ENCODE measurements at places on chromosomes 7 and 10.

DNA sequence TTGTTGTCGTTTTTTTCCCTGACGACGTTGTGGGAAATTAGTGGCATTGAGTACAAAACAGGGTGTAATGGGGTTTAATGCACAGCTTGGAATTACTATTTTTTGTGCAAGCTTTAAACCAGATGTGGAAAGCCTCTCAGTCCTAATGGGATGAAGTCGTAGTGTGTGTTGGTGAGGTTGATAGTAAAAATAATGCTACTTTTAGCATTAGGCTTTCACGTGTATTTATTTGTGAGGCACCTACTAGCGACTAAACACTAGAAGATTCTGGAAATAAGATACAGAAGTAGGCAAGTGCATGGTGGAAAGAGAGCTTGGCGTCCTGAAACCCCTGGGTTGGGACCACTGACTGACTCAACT lies 588 bp upstream of the ORC5 start:
- no peak for DNase-seq

- no peak for DNase-seq
These were observed 36.5 kb downstream of the GNAT3 start for GRCh38 chr7:80475383-80475782.

GRCh38 chr7:27960415-27960814 lies 220.2 kb downstream of the JAZF1 start:
- DNase-seq, result no peak

- no peak for DNase-seq
These were observed 748.4 kb upstream of the PHF14 start for GRCh38 chr7:10225275-10225674.

DNA sequence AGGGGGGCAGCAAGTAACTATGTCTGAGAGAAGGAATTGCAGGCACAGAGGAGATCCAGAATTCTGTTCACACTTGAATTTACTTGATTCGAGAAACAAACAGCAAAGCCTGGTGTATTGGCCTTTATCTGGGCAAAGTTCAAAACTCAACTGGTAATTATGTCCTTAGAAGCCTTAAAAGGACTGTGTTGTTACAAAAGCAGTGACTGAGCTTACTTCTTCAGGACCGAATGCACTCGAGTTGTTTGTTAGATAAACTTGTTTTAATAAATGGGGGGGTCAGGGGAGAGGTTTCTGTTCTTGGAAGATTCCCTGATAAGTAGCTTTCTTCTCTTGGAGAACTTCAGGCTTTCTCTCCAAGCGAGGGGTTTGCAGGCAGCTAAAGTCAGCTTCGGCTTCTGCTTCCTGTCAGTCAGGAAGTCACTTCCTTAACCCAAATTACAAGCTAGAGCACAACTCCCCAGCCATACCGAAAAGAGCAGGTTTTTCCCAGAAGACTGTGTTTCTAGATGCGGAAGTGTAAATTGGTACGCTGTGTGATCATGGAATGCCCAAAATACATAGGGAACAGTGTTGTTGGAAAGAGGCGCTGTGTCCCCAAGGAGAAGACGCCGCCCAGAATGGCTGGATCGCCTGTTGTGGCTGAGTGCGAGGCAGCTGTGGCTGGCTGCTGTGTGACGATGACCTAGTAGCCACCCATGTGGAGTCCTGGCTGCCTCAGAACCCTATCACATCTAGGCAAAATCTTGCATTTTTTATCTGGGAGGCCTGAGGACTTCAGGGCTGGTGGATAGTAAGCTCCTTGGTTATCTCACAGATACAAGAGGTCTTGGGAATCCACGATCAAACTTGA lies 110.4 kb downstream of the TCF7L2 start:
- no peak for DNase-seq

DNA sequence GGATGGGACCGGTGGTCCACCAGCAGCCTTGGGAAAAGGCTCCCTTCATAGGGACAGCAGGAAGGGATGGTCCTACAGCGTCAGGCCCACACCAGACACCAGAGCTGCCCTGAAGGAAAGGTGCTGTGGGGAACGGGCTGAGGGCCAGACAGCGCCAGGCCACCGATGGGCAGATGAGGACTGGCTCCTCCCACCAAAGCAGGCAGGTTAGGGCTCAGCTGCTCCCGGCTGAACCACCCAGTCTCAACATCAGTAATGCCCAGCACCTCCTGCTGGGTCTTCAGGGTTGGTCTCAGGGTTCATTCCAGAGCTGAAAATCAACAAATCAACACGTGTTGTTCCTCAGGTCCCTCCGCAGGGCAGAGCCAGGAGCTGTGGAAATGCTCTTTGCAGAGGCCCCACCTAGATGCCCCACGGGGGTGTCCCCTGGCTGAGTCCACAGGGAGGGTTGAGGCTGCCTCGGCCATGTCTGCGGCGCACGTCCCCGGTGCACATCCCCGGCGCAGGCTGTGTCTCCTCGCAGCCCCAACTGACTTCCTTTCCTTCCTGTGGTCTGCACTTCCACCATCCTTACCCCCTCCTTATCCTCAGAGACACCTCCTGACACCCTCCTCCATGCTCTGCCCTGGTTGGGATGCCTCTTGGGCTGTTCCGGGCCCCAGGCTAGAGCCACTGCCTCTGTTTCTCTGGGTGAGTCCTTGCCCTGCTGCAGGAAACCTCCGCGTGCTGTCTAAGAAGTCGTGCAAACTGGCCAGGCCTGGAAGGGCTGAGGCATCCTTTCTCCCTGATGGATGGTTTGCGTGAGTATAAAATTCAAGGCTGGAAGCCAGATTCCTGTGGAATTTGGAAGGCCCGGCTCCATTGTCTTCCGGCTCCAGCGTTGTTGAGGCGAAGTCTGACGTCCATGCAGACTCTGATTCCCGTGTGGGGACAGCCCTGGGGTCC lies 32.8 kb upstream of the CFAP46 start:
- no peak for DNase-seq

All from NCI-H2081 treated with DMSO at 0.1 percent for 48 hours (cell line).